ENCODE measurements at places on chromosomes 12 and 14.

DNA sequence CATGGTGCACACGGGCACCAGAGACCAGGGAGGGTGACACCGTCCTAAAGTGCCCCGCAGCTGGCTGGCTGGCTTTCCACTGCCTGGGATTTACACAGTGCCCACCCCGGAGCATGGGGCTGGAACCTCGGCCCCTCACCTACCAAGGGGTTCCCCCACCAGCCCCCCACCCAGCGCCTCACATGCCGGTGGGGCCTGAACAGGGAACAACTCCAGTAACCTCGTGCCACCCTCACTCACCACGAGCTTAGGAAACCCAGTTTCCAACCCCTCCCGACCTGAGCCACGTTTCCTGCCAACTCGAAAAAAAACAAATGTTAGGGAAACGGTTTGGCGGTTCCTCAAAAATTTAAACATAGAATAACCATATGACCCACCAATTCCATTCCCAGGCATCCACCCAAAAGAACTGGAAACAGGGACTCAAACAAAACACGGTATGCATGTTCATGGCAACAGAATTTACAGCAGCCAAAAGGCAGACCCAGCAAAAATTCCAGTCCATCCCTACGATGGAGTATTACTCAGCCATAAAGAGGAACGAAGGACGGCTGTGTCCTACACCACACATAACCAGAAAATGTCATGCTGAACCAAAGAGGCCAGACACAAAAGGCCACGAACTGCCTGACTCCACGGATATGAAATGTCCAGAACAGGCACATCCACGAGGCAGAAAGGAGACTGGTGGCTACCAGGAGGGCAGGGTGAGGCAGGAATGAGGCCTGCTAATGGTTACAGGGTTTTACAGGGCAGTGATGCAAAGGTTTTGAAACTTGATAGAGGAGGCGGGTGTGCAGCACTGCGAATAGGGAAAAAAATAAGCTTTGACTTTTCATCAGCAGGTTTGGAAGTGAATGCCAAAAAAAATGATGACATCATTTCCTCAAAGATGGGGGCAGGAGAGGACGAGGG is 68.9 kb downstream of the NCOR2 start:
- peak; percentile 84 for DNase-seq

DNA sequence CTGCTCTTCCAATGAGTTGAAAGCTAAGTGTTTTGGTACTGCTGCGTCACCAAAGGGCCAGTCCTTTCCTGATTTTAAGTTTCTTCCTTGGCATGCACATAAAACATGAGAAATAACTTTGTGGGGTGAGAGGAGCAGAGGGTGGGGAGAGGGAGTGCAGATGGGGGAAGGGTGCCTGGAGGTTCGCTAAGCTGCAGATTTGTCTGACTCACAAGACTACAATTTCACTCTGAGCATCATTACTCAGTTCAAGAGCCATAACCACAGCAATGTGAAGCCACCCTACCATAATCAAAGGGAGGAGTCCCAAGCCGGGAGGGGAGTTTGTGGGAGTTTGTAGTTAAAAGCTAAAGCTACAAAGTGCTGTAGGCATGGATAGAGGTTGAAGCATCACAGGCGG is 136.1 kb downstream of the ANO2 start:
- peak; percentile 27 for DNase-seq

DNA sequence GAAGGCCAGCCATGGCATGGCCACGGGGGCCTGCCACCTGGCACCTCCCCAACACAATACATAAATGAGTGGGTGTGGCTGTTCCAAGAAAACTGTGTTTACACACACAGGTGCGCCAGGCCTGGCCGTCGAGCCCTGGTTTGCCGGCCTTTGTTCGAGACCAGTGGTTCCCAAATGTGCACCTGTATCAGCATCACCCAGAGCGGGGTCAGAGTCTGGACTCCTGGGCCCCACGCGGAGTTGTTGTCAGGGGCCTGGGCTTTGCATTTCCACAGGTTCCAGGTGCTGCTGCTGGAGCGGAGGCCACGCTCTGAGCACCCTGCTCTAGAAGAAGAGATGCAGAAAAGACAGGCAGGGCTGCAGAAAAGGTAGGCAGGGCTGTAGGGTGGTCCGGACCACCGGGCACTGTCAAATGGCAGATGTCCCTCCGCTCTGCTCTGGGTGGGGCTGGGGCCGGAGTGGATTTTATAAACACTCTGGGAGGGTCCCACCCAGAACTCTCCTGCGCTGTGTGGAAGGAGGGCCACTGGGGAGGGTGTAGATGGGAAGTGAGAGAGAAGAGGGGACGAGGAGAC is 4.2 kb upstream of the ASPG start:
- no peak for DNase-seq

DNA sequence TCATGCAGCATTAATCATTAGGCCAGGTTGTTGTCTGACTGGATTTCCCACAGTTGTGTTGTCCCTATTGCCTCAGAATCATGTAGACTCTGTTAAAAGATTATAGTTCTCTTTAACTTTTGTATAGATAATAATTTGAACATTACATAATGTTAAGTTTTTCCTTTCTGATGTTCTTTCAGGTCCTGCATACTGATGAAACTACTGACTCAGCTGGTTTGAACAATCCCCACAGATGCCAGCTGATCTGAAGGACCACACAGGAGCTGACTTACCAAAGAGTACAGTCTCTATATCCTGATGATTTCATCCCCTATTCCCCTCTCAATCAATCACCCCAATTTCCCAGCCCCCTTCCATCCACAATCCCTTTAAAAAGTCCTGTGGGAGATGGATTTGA is 341.2 kb upstream of the MGAT4C start:
- no peak for DNase-seq

DNA sequence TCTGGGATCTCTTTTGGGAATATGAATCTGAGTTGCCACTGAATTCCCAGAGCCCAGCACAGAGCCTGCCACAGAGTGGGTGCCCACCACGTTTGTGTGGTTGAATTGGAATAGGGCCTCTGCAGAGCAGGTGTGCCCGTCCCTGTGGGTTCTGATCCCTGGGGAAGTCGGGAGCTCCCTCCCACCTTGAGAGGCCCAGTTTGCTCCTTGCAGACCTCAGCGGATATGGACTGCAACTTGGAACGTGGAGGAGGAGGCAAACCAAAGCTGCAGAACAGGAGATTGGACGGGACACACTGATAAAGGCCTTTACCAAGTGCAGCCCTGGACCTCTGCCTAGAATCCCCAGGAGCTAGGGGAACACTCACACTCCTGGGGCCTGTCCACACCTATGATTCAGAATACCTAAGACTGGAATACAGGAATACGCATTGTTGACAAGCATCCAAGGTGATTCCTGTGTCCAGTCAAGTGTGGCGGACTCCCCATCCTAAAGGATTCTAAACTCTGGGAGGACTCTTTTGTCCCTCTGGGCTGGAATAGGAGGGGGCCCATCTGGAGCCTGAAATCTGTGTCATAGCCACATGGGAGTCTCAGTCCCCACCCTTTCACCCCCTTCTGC is 2.4 kb downstream of the KRT76 start:
- no peak for DNase-seq

GRCh38 chr12:119589097-119589496 is 4.5 kb upstream of the TMEM233 start:
- no peak for DNase-seq

DNA sequence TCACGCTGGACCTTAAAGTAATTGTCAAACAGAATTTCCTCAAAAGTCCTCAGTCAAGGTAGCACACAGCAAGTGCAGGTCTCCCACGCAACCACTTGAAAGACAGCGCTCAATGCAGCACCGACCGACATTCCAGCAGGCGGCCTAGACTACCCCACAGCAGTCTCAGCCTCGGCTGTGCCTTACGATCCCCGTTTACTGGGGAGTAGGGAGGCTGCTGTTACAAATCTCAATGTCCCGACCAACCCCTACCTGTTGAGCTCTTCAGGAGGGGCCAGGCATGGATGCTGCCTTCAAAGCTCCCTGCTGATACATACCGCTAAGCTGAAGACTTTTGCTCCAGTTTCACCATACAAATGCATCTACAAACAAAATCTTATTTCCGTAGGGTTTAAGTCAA is 21.8 kb downstream of the VPS37B start:
- DNase-seq, result no peak

DNA sequence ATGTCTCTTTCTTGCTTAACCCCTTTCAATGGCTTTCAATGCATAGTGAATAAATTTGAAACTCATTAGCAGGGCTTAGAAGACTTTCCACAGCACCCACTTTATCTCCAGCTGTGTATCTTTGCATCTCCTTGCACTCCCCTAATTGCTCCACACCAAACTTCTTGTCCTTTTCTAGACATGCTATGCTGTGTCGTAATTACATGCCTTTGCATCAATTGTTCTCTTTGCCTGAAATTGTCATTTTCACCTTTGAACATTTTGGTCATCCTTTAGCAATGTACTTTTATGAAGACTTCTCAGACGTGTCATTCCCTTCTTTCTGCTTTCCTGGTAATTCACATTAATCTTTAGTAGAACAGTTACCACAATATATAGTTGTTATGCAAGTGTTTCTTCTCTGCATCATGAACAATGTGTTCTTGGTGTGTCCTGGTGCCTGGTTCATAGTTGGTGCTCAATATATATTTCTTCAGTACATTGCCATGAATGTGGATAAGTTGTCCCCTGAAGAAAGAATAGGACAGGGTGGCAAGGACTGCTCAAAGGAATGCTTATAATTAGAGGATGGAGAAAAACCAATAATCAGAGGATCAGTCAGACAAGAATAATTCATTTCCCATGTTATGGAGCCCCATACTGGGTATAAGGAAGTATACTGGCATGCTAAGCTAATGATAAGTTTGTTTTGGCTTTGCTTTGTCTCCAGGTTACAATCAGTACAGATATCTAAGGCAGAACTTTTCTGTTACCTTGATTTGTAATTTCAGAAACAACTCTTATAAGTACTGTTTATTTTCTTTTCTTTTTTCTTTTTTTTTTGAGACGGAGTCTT is 27.2 kb downstream of the ARF6 start:
- DNase-seq, result no peak

GRCh38 chr12:66359300-66359699 is 57.0 kb downstream of the HELB start:
- DNase-seq, result no peak

DNA sequence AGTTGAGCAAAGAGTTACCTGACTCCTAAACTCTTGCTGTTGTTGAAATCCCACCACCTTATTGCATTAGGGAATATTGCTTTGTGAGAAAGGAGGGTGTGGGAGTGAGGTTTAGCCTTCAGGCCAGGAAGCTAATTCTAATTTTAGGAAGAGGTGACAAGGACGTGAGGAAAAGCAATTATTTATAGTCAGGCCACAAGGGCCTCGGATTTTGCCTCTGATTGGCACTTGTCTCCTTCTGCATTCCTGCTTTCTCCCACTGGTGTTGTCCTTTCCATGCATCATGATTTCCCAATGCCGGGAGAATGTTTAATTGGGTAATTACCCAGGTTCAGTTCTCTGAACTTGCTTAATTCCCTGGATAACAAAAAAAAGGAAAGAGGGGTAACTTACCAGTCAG is 37.9 kb upstream of the SLC38A2 start:
- no peak for DNase-seq

- DNase-seq, result no peak
Measured at GRCh38 chr14:74601982-74602381, 10.1 kb downstream of the LTBP2 start.

DNA sequence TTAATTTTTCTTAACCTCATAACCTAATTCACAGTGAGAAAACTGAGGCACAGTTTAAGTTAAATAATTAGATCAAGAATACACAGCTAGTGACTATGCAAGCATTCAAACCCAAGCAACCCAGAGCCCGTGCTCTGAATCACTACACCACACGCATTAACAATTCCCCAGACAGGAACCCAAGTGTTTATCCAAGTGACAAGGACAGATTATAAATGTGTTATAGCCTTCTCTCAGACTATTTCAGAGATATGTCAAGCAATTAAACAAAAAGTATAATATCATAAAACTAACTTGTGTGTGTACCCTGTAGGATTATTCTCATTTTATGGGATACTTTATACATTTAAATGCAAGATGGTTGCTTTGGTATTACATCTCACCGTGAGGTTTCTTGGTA is 43.8 kb downstream of the MED13L start:
- DNase-seq, result no peak

- DNase-seq, result no peak
Measured at GRCh38 chr12:17214929-17215328, 609.0 kb upstream of the LMO3 start.

GRCh38 chr12:6234906-6235305 is 34.7 kb downstream of the CD9 start:
- DNase-seq, result no peak

DNA sequence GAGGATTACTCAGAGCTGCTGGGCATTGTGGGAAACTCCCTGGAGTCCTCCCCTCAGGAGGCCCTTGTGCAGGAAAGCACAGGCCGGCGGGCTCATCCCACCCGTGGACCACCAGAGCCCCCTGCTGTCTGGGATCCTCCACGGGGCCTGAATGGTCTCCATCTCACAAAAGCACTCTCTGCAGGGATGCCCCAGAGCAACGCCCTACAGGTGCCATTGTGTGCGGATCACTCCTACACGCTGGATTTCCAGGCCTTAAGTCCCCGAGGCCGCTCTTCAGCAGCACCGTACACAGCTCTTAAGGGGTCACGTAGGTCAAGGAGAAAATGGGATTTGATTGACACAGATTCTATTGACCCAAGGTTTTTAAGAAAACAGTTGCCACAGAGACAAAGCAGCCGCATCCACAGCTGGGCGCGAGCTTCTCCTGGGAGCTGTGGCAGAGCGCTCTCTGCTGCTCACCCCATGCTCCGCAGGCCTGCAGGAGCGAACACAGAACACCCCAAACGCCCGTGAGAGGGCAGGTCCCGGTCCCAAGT is 36.7 kb upstream of the RIMBP2 start:
- no peak for DNase-seq

- DNase-seq, result no peak
Measured at GRCh38 chr12:94141892-94142291, 6.5 kb upstream of the PLXNC1 start.

DNA sequence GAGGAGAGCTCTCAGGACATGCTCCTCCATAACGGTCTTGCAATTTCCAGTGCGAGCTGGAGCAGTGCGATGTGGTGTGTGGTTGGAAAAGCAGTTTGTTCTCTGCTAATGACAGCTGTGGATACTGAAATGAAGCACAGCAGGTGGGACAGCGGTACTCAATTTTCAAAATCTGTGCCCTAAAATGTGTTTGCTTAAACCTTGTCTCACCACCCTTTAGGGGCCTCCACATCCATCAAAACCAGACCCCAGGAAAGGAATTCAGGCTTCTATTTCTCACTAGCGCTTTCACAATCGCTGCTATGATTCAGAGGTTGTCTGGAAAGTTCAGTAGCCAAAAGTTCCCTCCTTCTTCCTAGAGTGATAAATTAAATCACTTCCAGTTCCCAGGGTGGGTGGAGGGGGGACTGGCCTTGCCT is 440.8 kb downstream of the EGLN3 start:
- DNase-seq, result peak; percentile 38

GRCh38 chr14:22319526-22320361 is 269.3 kb downstream of the DAD1 start:
- peak; percentile 65 for DNase-seq

DNA sequence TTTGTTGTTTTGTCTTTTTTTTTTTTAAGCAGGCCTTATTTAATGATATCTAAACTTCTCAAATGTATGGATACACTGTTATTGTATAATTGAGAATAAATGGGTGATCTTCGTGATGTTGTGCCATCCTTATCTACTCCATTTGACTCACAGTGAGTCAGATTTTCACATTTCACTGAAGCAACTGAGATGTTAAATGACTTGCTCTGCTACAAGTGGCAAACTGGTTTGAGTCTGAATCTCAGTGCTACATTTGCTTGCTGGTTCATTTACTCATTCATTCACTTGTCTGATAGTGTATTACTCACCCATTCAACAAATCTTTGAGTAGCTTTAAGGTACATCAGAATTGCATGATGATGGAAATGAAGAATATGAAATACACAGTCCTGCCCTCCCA is 2.6 kb downstream of the KIAA0586 start:
- no peak for DNase-seq

GRCh38 chr12:111645433-111645832 is 40.3 kb downstream of the BRAP start:
- no peak for DNase-seq
